SK-N-SH treated with all-trans-retinoic acid at 6 μM for 48 hours (cell line): ENCODE measurements at places on chromosomes 11 and 22.

GRCh38 chr11:45850446-45850845, 3.2 kb downstream of the CRY2 start:
- ATAC-seq = no peak

- ATAC-seq = no peak
Observed at GRCh38 chr22:47206164-47206563, 443.7 kb downstream of the TBC1D22A start.

- ATAC-seq = no peak
Observed at GRCh38 chr22:33659448-33659847, 260.8 kb downstream of the LARGE1 start.

- ATAC-seq = no peak
Observed at GRCh38 chr11:74018331-74019005, 9.6 kb upstream of the UCP3 start.

- no peak for ATAC-seq
Observed at GRCh38 chr11:129937592-129938238, 42.3 kb upstream of the NFRKB start.

- ATAC-seq = no peak
Observed at GRCh38 chr11:11186249-11186648, 166.8 kb downstream of the CSNK2A3 start.

- no peak for ATAC-seq
Observed at GRCh38 chr11:2942872-2943710, 13.9 kb upstream of the PHLDA2 start.

GRCh38 chr11:39817241-39817640, 1642.2 kb downstream of the LRRC4C start:
- ATAC-seq = no peak

DNA sequence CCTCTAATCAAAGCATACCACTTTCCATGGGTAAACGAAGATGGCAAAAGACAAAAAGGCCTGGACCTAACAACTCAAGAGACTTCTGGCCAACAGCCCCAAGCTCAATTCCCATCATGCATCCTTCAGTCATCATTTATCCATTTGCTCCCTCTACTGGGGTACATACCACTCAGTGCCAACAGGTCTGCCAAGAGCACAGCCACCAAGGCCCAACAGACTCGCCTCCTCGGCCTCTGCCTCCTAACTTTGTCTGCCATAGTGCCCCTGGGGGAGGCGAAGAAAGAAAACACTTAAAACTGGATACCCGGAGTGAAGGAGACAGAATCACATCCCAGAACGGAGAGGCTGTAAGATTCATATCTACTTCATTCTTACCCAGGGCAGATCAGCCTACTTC, 1.1 kb downstream of the HYOU1 start:
- peak; percentile 31 for ATAC-seq

DNA sequence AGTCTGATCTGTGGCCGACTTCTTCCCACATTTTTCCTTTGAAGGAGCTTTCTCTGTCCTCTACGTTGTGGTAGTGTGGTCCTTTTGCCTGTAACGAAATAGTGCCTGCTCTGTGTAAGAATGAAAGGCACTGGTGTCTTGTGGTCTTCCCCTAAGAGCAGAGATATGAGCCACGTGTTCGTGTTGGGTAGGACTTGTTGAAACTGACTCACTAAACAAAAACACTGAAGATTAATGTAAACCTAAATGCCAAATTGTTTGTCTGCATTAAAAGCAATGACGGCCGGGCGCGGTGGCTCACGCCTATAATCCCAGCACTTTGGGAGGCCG, 10.1 kb upstream of the RPS3 start:
- ATAC-seq = no peak

DNA sequence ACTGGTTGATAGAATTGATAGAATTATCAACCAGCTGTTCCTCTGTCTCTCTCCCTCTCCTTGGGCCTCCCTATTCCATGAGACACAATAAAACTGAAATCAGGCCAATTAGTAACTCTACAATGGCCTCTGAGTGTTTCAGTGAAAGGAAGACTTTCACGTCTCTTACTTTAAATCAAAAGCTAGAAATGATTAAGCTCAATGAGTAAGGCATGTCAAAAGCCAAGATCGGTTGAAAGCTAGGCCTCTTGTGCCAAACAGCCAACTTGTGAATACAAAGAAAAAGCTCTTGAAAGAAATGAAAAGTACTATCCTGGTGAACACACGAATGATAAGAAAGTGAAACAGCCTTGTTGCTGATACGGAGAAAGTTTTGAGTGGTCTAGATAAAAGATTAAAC, 16.6 kb downstream of the PIH1D2 start:
- ATAC-seq = no peak

DNA sequence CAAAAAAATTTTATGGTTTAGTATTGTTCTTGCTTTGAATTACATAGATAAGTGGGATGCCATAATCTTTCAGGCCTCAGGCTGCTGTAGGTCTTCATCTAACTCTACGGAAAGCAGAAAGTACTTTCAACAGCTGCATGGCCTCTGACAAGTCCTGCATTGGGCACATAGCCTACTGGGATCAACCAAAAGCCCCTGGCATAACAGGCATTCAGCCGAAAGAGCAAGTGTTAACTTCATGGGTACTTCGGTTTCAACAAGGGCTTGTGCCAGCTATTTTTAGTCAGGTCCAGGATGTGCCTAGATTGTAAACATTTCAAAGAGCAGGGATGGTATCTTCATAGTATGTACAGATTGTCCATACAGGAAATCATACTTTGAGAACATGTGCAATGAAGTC, 3.1 kb downstream of the SLN start:
- ATAC-seq = no peak

GRCh38 chr11:116379185-116379828, 393.5 kb downstream of the BUD13 start:
- no peak for ATAC-seq

DNA sequence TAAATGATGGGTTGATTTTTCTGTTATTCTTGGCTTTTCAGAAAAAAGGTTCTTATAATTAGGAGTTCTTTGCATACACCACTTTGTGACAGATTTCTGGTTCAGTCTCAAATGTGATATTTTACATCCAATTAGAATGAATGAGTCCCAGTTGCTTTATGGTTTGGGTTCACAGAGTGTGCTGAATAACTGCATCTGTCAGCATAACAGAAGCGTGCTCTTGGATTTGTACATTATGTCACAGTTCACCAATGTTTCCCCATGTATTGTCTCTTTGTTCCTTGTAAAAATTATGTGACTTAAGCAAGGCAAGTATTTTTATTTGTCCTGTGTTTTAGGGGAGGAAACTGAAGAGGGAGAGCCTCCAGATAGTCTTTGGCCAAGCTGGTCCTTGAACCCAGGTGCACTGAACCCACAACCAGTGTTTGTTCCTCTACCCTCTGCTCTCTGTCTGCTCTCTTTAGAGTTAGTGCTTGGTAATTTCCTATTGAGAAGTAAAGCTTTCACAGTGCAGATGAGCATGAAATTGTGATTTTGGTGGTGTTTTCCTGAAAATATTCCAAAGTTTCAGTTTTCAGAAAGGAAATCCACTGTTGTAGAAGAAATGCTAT, 107.5 kb downstream of the TBC1D22A start:
- no peak for ATAC-seq

DNA sequence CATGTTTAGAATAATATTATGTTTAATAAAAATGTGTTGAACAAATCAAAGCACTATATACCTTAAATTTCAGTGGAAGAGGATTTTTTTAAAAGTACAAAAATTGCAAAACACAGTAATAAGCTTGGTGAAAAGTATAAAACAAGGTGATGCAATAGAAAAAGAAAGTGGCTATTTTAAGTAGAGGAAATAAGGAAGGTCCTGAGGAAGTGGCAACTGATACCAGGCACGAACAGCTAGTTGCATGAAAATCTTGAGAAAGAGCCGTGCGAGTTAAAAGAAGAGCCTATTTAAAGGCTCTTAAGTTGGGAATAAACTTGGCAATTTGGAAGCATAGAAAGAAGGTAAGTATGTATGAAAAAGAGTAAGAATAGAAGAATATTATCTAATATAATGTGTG, 1679.3 kb downstream of the LRRC4C start:
- ATAC-seq = no peak

- ATAC-seq = peak; percentile 88
Observed at GRCh38 chr22:18024276-18024939, at the start of gene MICAL3. Gene MICAL3 (minus strand): TSS chr22:18024561. CDS start chr22:17906812, 117,749 bp downstream.

DNA sequence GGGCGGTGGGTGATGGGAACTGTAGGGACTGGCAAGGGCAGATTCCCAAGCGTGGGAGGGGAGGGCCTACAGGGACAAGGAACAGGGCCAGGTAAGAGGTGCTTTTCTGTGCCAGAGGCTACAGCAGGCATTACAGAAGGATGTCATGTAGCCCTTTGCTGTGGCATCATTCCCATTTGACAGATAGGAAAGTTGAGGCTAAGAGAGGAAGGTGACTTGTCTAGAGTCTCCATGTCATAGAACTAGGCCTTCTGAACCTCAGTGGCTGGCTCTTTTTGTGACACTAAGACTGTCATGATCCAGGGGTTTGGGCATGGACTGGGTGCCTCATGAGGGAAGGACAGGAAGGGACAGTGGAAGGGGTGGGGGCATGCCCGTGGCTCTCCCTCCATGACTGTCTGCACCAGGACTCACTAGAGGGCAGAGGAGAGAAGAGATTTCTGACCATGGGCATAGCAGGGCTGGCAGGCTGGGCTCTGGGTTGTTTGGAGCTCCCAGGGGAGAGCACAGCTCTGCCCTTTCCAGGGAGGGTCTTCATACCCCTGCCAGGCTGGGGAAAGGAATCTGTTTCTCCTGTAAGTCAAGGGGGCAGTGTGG, 3.2 kb downstream of the MMP11 start:
- peak; percentile 13; the same call in 1 of the 3 replicates for ATAC-seq

DNA sequence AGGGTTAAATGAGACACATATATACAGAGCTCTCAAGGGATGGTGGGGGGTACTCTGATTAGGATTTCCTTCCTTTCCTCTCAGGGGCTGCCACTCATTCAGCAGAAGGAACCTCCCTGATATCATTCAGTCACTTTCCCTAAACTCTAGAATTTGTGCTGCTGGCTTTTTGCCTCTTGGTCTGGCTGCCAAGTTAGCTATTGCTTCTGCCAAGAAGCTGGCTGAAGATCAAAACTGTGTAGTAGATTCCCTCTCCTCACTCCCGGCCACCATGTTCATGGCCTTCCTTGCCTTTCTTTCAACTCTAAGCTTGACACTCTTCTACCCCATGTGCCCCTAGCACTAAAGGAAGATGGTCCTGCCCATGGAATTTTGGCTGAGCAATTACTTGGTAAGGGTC, 18.7 kb downstream of the SLC6A5 start:
- ATAC-seq = no peak

DNA sequence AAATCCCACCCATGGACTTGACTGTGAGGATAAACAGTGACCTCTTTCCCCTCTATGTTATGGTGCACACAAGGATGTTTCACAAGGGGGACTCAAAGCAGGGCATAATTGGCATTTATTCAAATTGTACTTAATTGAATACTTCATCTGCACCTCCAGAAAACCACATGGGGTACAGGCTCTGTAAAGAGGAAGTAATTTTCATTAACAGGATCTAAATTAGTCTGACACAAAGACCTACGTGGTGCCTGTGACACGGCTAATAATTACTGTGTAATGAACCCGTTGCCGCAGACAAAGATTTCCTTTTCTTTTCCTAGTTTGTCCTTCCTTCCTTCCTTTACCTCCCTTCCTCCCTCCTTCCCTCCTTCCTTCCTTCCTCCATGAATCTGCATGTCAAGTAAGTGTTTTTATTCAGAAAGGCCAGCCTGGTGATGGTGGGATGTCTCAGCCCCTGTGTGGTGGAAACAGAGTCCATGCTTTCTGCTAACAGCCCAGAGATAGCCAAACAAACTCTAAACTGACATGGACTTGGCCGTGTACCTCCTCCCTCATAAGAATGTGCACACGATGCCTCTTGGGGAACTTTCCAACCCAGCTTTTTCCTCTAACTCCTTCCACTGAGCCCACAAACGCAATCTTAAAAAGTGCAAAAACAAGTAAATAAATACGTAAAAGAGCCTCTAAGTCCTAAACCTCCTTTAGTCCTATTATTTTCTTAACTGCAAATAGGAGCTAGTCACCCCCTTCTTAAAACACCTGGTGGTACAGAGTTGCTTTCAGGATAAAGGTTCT, 118.8 kb downstream of the INSC start:
- ATAC-seq = no peak

- no peak for ATAC-seq
Observed at GRCh38 chr11:57055744-57056143, 67.0 kb downstream of the OR5AK2 start.

DNA sequence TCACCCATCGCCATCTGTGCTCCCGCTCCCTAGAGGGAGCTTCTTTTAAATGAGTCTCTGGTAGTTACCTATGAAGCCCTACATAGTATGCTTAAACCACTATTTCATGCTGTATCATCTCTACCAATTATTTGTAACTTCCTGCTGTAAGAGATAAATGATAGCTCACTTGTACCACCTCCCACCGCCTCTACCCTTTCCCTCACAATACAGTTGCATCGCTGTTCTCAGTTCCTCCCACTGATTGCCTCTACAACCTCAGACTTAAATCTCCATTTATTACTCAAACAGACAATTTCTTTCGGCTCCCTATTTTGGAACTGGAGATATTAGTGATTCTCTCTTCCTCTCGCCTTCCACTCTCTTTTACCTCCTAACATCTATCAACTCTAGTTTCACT, 222.9 kb upstream of the ZC3H12C start:
- ATAC-seq = no peak

- ATAC-seq = peak; percentile 43
Observed at GRCh38 chr11:12755510-12756453, 81.6 kb downstream of the TEAD1 start.

DNA sequence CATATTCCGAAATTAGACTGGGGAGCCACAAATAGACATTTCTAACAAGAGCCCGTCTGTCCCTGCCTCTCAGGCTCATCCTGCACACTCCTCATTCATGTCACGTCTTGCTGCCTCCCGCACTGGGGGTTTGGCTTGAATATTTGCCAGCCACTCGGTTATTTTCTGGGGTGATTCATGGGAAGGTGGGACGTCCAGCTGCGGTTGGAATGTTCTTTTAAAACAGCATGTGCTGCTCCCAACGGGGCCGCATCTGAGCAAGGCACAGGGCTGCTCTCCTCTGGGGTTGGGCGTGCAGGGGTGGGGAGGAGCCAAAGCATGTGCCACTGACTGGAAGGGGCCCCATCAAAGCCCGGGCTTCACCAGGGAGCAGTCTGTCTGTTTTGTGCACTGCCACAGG, 25.9 kb upstream of the SLC5A4 start:
- ATAC-seq = peak; percentile 60
